ENCODE measurements at places on chromosomes 1 and 21.

GRCh38 chr21:41488080-41488479 lies 19.9 kb downstream of the TMPRSS2 start:
- no peak for DNase-seq

DNA sequence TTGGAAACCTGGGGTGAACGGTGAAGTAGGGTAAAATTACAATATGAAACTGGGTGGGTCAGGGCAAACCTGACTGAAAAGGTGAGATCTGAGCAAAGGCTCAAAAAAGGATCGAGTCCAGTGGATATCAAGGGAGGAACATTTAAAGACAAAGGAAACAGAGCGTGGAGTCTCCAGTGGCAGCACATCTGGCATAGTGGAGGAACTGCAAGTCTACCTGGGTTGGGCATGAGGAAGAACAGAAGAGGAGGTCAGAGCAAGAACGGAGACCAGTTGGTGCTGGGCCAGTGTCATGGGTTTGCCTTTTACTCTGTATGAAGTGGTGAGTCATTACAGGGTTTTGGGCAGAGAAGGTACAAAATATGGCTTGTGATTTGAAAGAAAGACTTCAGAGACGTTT lies 163.7 kb downstream of the NTPCR start:
- no peak for DNase-seq

DNA sequence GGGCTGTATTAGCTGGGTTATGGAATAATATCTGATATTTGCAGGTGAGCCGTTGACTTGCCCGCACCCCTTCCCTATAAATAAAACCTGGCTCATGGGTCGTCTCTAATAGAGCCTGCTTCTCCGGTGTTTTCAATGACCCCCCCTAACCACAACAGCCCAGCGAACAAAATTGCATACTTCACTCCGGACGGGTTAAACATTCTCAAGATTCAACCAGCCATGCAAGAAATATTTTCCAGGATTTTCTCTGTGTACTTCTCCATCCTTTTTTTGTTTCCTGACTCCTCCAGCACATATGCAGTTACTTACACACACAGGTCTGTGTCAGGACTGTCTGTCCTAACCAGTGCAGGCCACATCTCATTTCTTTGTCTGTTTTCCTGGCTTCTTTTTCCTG lies 267.7 kb downstream of the ZNF648 start:
- no peak for DNase-seq

DNA sequence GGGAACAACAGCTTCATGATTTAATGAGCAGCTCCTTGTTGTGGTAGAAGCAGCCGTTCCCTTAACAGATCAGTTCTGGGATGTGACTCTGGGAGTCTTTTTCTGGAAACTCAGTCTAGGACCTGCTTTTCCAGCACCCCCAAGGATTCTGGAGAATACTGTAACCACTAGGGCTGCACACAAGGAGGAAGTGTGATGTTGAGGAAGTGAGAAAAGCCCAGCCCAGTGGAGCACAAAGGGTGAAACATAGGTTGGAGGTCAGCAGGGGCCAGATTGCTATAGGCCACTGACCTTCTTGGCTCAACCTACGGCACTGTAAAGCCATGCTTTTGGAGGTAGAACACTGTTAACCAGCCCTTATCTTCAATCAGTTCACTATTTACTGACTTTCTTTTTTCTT lies 10.1 kb upstream of the PLA2G5 start:
- no peak for DNase-seq

DNA sequence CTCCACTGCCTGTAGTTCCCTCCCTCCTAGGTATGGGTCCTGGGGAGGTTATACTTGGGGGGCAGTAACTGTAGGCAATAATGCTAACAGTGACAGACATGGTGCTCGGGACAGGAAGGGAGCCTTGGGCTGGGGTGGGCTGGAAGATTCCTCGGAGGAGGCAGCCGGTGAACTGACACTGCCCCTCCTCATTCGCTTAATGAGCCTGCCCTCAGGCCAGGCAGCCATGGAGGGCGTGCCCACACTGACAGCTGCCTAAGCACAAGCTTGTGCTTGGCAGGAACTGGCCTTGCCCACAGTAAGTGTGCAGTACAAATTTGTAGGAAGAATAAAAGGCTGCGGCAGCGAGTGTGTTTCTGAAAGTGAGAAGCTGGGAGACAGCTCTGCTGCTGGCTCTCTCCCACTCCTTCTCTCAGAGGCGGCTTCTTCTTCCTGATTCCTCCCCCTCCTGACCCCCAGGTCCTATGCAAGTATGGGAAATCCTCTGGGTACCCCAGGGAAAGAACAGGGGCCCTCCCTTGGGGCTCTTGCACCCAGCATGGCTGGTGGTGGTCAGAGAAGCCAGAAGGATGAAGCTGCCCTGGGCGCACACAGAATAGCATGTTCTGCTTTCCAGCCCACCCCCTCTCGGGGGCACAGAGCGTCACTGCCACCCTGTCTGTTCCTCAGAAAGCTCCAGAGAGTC lies 23.6 kb downstream of the OPTC start:
- DNase-seq: no peak

- no peak for DNase-seq
Observed at GRCh38 chr21:41685511-41686149, 81.2 kb downstream of the RIPK4 start.

DNA sequence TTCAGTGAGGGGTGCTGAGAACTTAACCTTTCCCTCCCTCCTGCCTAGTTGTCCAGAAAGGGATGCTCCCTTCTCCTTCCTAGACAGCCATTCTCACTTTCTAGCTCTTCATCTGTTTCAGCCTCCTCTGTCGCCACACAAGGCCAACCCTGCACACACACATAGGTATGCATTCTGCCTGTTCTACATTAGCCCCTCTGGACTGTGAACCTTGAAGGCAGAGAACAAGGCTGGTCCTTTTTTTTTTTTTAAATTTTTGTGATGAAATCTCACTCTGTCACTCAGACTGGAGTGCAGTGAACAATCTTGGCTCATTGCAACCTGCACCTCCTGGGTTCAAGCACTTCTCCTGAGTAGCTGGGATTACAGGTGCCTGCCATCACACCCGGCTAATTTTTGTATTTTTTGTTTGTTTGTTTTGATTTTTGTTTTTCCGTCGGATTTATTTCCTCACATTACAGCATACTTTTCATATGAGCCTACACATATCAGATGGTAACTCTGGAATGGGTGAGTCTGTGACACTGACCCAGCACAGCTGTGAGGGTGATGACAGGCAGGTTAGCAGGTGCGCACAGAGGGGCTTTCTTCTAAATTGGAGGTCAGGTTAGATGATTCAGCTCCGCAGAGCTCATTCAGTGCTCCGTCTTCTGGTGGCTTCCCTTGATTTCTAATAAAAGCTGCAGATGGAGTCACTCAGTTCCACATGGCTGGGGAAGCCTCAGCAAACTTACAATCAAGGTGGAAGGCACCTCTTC lies 4.9 kb upstream of the AKR1A1 start:
- no peak for DNase-seq

GRCh38 chr1:108722292-108722691 lies 9.6 kb downstream of the FNDC7 start:
- DNase-seq: no peak

- no peak for DNase-seq
Observed at GRCh38 chr1:54816130-54816529, 15.0 kb upstream of the TTC22 start.

DNA sequence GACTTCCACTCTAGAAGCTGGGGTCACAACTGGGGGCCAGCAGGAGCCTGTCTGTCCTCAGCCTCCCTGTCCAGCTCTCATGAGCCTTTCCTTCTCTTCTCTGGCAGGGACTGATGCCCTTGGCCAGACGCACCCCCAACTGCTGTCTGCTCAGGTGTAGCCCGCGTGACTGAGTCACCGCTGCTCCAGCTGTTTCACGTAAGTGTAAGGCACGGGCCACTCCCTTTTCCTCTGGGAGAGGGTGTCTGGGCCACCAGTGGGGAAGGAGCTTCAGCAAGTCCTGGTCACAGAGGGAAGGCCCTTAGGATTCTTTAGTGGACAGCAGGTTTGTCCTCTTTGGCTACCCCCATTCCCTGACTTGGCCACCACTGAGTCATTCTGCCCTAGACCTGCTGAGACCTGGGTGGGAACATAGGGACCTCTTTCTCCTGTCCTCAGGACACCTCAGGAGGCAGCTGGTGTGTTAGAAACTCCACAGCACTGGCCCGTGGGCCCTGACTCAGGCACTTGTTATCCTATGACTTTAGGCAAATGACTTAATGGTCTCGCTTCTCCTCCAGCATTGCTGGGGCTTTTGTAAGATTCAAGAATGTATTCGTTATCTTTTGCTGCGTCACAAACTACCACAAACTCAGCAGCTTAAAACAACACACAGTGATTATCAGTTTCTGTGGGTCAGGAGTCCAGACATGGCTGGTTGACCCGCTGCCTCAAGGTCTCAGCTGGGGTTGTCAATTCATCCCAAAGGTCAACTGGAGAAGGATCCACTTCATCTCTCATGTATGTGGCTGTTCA lies 64.8 kb downstream of the FAM163A start:
- no peak for DNase-seq

DNA sequence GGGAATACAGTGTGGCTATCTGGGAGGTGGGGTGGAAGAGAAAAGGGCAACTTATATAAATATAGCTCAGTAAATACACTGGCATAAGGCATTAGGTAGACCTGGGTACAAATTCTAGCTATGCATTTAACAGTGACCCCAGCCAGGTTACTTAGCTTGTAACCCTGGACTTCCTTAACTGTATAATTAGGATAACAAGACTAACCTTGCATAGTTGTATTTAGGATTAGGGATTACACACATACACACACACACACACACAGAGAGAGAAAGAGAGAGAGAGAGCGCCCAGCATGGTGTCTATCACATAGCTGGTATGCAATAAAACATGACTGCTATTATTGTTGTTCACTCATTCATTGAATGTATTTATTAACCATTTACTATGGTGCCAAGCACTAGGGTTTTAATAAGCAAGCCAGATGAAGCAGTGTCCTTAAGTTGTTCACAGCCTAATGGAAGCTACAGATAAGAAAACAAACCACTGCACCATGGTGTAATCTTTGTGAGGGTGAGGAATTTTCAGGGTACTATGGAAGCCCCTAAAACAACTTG lies 251.4 kb downstream of the ZNF648 start:
- no peak for DNase-seq

DNA sequence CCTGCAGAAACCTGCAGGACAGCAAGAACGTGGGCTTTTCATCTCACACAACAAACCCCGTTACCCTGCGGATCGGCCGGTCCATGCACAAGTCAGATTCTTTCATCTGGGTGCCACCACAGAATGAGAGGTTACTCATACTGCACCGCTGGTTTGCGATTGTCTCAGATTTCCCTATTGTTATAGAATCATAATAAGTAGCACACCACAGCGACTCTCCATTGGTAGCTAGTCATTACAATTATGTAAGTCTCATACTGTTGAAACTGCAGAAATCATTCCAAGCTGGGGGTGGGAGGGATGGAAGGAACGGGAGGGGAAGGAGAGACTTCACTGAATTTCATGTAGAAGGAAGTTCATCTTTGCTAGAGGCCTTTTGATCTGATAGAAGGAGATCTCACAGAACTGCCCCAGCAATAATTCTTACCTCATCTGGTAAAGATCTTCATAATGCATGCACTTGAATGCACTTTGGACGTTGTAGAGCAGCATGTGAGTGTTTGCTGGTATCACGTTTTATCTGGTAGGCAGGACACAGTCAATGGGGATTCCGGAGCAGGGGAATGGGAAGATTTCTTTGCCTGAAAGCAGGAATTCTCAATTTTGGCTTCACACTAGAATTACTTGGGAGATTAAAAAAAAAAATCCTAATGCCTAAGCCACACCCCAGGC lies 221.1 kb downstream of the KIF26B start:
- DNase-seq: peak; percentile 19

DNA sequence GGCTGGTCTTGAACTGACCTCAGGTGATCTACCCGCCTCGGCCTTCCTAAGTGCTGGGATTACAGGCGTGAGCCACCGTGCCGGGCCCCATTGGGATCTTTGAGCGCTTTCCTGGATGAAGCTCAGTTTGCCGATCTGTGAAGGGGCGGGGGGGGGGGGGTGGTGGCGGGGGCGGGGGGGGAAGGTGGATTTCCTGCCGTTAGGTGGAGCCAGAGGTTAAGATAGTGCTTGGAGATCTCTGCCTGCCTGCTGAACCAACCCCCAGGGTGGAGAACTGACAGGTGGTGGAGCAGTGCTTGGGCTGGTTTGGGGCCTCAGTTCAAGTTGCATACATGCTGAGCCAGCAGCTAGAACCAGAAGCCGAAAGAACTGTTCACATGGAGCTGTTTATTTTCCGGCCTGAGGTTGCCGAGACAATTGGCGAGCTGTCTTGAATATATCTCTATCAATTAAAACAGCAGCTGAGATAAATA lies 1.7 kb downstream of the TMCC2 start:
- no peak for DNase-seq

GRCh38 chr1:61501971-61502916 lies 222.7 kb downstream of the TM2D1 start:
- DNase-seq: no peak

DNA sequence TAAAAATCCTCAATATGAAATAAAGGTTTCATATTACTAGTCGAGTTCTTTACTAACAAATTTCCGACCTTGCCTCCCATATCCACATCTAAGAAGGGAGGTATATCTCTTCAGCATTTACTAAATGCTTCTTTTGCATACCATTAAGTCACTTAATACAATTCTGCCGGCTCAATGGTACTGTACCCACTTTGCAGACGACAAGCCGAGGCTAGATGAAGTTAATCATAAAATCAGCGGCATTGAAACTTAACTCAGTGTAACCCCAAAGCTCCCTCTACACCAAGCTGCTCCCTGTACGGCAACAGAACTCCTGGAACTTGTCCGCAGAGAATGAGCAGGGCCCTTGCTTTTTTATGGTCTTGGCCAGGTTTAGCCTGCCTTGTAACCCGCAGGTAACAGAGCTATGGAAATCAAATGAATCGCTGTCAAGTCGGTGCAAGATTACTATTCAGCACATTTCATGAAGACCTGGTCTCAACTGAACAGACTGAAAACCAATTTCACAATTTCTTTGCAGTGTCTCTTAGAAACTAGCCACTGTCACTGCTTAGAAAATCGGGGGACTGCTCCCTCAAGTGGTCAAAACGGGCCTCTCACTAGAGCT lies 738 bp downstream of the INTS7 start:
- DNase-seq: no peak

- no peak for DNase-seq
Observed at GRCh38 chr1:201752333-201752732, 76.6 kb upstream of the IPO9 start.

- no peak for DNase-seq
Observed at GRCh38 chr1:85952460-85952859, 204.1 kb downstream of the COL24A1 start.

GRCh38 chr1:226973371-226973897 lies 33.3 kb downstream of the COQ8A start:
- no peak for DNase-seq

GRCh38 chr1:222923506-222923905 lies 108.7 kb downstream of the DISP1 start:
- DNase-seq: no peak

All from cardiac septum (tissue), 1 donor.